ENCODE measurements at places on chromosomes 2 and 18.

- DNase-seq = no peak
Measured at GRCh38 chr2:56357655-56358295, 174.0 kb downstream of the CCDC85A start.

GRCh38 chr2:172207911-172208310 lies 105.2 kb upstream of the DLX2 start:
- no peak for DNase-seq

DNA sequence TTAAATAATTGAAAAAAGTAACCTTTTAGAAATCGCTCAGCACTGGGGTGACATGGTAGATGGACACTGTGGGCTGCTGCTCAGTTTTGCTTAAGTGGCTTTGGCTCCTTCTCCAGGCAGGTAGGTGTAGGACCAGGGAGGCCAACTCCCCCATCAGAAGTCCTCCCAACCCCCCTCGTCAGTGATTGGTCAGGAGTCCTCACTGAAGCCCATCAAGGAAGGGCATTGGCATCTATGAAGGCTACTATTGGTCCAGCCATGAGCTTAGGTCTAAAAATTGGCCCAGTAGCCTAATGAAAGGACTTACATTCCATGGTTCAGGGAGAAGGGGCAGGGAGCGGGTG lies 34.7 kb downstream of the ST3GAL5 start:
- no peak for DNase-seq

DNA sequence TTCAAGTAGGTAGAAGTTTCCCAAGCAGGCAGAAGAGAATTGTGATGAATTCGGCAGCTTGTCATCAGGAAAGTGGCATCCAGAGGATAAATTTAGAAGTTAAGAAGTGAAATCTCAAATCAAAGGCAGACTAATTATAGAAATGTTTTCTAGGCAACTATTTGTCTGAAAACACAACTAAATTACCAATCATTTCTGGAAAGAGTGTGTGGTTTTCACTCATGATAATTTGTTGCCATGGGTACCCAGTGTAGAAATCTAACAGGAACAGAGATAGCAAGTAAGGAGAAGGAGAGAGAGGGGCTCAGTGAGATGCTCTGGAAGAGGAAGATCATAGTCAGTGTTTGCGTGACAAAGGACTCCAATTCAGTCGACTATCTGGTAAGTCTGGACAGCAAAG lies 208.1 kb downstream of the NCKAP5 start:
- DNase-seq = no peak

DNA sequence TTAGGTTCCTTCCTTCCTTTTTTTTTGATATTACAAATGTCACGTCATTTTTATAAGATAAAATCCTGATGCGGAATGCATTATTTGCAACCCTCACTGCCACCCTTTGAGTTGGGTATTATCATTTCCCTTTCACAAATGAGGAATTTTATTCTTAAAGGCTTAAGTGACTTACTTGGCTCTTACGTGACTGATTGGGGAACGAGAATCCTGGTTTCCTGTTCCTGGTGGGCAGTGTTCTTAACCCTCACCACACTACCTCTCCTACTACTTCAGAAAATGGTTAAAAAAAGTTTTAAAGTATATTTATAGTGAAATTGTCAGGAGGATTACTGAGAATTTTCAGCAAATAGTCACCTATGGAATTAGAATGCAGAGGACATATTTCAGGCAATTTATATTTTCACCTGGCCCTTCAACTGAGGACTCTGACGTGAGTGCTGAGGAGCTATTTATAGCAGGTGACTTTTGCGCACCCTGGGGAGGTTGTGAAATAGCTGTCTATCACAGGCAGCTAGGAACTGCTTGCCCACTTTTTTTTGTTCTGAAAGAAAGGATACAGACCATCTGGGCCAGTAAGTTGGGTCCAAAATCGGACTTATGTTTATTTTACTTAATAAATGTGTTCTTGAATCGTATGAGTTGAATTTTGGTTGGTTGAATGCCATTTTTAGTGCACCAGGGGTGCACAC lies 18.7 kb upstream of the RASGRP3 start:
- DNase-seq = peak; percentile 9

GRCh38 chr2:10086950-10087349 lies 6.7 kb upstream of the CYS1 start:
- DNase-seq = no peak

DNA sequence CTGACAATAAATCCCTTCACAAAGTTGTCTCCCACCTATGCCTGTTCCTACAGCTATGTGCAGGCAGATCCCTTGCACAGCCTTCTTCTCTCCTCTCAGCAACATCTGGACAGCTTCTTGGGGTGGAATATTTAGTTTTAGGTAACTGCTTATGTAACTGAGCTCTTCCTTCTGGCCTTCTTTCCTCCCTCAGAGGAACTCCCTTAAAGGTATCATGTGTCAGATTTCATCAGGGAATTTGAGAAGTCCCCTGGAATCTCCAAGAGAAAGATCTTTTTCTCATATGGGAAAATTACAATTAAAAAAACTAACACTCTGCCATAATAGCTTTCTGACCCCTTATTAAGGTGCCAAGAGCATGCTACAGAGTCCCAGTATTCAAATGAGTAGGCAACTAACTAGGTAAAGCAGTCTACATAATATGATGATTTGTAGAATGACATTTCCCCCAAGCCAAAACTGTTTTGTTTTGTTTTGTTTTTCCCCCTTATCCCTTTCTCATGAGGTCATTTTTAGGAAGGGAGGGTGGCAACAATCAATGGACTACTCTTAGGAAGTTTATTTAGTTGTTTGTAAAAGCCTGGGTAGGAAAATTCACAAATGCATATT lies 2.4 kb downstream of the TMEM200C start:
- DNase-seq = no peak

GRCh38 chr2:128457006-128457604 lies 138.4 kb upstream of the HS6ST1 start:
- no peak for DNase-seq

DNA sequence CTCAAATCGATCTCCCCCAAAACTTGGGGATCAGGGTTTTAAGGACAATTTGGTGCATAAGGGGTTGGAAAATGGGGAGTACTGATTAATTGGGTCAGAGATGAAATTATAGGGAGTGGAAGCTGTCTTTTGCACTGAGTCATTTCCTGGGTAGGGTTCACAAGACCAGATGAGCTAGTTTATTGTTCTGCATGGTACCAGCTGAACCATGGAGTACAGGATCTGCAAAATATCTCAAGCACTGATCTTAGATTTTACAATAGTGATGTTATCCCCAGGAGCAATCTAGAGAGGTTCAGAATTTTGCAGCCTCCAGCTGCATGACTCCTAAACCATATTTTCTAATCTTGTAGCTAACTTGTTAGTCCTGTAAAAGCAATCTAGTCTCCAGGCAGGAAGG lies 73.1 kb downstream of the CPO start:
- DNase-seq = no peak

GRCh38 chr2:191486584-191487320 lies 191.2 kb upstream of the NABP1 start:
- peak; percentile 94 for DNase-seq

DNA sequence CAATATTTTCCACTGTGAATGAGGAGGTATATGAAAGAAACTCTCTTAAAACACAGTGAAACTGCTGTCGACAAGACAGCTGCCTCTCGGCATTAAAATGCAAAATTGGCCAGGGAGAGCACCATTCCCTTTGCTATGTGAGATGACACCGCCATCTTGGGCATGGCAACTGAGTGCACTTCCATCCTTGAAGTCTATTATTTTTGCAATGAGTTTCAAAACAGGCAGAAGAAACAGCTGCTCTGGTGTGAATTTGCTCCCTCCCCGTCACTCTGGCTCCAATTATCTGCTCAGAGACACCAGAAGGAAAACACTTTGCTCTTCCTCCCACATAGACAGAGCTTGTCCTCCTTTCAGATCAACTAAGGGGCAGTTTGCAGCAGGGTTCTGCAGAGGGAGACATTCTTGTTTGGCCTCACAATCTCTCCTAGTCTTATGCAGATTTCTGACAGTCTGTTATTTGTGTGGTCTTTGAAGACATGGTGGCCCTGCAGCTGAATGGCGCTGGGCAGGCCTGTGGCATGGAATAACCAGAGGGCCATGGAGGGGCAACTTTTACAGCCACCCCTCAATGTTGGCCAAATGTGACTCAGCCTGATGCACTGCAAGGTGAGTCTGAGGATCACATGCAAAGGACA lies 48.6 kb upstream of the SEC11C start:
- no peak for DNase-seq

DNA sequence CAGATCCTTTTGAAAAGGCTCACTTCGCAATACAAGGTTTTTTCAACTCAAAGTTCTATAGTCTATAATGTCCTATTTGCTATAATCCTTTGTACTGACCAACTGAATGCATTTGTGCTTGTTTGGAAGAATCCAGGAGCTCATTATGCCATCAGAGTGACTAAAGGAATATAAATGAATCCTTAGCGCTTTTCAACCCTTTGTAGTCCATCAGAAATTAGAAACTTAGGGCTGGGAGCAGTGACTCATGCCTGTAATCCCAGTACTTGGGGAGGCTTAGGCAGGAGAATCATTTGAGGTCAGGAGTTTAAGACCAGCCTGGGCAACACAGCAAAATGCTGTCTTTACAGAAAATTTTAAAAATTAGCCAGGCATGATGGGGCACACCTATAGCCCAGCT lies 330.2 kb upstream of the CHAC2 start:
- DNase-seq = no peak
